ENCODE measurements at places on chromosomes 11 and 22. TPM values are rescaled to one million over a fixed set of nuclear protein-coding genes. Genes with fewer than 3 reads are reported as not detected.

OR2AT4 gene
- 2.0 TPM for total RNA-seq

IFITM10 gene
- total RNA-seq, result 3.4 TPM

SLN gene
- total RNA-seq, result not detected

TMEM135 gene
- 35.7 TPM for total RNA-seq

VPREB1 gene
- not detected for total RNA-seq

TAF10 gene
- total RNA-seq, result 79.4 TPM

ESAM gene
- 61.0 TPM for total RNA-seq

TSGA10IP gene
- not detected for total RNA-seq

OR2D2 gene
- total RNA-seq, result not detected

DDI1 gene
- not detected for total RNA-seq

TMEM25 gene
- 20.9 TPM for total RNA-seq

DNA sequence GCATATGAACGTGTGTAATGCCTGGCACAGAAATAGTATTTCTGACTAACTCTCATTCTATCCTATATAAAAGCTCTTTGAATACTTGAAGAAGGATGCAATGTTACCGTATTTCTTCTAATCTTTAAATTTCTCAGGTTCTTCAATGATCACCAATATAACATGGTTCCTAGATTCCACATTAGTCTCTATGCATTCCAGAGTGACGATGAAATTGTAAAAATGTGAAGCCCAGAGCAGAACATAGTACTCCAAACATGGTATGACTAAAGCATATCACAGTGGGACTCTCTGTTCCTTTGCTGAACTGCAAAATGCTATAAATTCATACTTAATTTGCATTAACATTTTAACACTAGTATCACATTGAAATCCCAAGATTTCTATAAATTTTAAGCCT, 877.6 kb upstream of the CHORDC1 start:
- no peak for DNase-seq

GRCh38 chr22:44354288-44354687, 41.5 kb upstream of the SHISAL1 start:
- peak; percentile 32 for DNase-seq

- no peak for DNase-seq
Measured at GRCh38 chr22:17242641-17243040, 23.4 kb upstream of the ADA2 start.

DNA sequence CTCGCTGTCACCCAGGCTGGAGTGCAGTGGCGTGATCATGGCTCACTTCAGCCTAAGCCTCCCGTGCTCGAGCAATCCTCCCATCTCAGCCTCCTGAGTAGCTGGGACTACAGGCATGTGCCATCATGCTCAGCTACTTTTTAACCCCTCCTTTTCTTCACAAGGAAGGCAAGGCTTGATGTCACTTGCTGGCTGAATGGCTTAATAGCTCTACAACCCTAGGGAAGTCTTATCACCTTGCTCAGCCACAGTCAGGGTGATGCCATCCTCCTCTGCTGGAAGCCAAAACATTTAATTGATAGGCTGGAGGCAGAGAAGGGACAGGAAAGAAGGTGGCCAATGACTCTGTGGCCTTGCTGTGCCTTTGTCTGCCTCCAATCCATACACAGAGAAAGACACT, 131.9 kb downstream of the MED15 start:
- no peak for DNase-seq

GRCh38 chr11:83174008-83174407, 17.1 kb downstream of the PCF11 start:
- DNase-seq, result no peak

- no peak for DNase-seq
Measured at GRCh38 chr11:68816917-68817419, 24.7 kb downstream of the CPT1A start.

- DNase-seq, result peak; percentile 91
Measured at GRCh38 chr11:68659158-68659921, 25.0 kb upstream of the GAL start.

DNA sequence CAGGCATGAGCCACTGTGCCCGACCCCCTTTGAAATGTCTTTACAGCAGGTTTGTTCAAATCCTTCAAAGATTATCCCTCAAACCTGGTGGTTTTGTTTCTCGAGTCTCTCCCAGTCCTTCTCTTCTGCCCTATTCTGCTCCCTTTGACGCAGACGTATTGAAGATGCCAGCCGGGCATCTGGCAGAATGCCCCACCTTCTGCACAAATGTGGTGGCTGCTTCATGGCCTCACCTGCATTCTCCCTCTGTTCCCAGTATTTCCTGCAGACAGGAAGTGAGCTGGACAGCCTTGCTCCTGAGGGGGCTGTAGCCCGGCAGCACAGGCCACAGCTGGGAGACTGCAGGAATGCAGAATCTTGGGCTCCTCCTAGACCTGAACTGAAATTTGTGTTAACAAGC, 4.8 kb upstream of the NAP1L4 start:
- DNase-seq, result no peak

DNA sequence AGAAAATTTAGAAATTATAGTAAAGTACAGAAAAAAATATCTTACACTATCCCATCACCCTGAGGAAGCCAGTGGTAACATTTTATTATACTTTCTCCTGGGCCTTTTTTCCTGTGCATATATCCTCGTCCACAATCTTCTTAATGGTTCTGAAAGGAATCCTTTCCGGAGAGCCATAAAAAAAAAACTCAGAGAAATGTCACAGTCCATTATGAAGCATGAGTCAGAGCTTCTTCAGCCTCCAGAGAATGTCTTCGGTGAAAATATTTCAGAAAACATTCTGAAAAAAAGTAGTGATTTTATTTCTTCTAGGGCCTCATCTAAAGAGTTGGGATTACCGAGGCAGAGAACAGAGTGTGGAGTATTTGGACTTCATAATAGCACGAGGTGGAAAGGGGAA, 163.4 kb downstream of the INSC start:
- DNase-seq, result no peak

DNA sequence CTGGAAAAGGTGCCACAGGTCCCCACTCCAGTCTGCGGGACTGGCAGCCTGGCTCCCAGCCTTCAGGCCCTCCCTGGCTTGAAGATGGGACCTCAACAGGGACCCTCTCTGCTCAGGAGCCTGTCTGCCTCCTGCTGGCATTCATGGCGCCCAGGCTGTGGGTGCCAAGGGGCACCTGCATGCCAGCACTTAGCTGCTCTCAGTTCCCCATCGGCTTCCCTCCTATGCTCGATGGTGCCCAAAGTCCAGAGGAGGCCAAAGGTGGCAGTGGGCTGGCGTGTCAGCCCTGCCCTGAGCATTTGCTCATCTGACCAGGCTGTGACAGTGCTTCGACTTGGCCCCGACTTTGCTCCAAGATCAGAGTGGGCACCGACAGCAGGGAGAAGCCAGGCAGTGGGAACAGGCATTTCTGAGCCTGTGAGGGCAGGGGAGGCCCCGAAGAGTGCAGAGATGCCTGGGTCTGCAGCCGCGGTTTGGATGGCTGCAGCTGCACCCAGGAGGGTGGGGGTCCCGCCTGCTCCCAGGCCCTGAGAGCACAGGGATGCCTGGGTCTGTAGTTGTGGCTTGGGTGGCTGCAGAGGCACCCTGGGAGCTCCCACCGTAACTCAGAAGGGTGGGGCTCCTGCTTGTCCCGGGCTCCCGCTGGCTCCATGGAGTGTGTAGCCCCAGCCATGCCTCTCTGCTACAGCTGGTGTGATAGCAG, 463.6 kb downstream of the TBC1D22A start:
- DNase-seq, result peak; percentile 34

GRCh38 chr11:119758291-119758690, 29.3 kb upstream of the NECTIN1 start:
- no peak for DNase-seq

GRCh38 chr11:101705972-101706371, 122.2 kb upstream of the TRPC6 start:
- DNase-seq, result no peak

- no peak for DNase-seq
Measured at GRCh38 chr11:11525283-11525682, 96.5 kb downstream of the GALNT18 start.

DNA sequence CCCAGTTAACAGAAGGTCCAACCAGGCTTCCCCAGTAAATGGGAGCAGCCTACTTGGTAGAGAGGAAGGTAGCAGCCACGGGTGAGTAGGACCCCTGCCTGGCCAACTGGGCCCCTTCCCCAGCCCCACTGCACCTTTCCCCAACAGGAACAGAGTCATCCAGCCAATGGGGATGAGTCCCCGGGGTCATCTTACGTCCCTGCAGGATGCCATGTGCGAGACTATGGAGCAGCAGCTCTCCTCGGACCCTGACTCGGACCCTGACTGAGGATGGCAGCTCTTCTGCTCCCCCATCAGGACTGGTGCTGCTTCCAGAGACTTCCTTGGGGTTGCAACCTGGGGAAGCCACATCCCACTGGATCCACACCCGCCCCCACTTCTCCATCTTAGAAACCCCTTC, 6.6 kb downstream of the RIC8A start:
- DNase-seq, result peak; percentile 44

DNA sequence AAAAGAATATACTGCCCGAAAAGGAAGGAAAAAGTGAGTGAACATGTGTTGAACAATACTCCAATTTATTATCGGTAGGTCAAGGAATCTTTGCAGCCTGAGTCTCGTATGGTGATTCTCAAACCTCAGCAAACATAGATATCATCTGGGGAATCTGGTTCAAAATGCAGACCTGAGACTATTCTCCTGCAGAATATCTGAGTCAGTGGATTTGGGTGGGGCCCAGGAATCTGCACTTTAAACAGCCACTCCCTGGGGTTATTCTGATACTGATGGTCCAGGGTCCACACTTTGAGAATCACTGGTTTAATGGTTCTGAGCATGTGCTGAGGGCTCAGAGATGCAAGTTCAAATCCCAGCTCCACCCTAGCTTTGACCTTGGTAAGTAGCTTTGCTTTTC, 53.6 kb upstream of the GRK3 start:
- no peak for DNase-seq

DNA sequence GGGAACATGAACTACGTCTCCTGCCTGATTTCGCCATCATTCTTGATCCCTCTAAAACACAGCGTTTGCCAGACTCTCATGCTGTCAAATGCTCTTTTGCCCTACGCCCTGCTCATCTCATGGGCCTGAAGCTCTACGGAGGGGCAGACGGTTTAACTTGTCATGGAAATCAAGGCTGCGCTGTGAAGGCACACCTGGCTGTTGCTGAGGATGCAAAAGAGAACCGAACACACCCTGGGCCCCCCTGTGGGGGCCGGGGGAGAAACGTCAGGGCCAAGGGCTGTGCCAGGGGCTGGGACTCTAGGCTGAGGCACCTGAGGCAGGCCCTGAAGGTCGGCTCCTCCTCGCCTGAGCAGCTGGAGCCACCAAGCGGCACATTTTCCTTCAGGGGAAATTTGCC, 957.2 kb downstream of the BRD1 start:
- DNase-seq, result peak; percentile 33

GRCh38 chr11:7688238-7688826, 15.0 kb upstream of the CYB5R2 start:
- no peak for DNase-seq

- DNase-seq, result no peak
Measured at GRCh38 chr11:69449320-69450063, 32.0 kb upstream of the LINC01488 start.

DNA sequence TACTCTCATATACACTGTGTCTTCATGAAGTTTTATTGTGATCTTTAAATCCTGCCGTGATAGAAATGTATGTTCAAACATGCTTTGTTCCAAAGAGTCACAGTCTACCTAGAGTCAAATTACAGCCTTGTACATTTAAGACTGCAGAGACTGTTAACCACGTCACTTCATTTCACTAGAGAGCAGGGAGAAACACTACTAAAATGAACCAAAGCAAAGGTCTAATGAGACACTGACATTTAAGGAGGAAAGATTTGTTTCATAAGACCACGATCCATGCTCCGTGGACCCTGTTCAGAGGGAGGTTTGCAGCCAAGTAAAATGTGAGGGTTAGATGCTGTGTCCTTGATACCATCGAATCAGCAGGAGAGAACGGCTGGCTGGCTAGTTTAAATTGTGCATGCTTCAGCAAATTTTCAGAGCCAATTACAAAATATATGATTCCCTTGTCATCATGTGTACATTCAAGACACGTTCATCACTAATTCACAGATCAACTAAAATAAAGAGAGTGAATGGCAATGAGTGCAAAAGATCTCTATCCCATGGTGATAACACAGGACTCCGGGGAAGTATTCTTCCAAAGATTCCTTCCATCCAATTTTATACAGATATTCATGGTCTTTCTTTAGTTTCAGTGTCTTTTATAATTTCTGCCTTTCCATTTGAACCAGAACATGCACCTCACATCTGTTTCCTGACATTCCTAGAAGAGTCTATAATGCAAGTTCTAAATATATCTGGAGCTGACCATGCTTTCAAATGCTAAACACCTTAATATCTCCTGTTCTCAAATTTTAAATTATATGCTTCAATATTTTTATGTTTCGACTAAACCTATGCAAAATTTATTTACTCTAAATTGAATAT, 960.9 kb upstream of the FAT3 start:
- no peak for DNase-seq

DNA sequence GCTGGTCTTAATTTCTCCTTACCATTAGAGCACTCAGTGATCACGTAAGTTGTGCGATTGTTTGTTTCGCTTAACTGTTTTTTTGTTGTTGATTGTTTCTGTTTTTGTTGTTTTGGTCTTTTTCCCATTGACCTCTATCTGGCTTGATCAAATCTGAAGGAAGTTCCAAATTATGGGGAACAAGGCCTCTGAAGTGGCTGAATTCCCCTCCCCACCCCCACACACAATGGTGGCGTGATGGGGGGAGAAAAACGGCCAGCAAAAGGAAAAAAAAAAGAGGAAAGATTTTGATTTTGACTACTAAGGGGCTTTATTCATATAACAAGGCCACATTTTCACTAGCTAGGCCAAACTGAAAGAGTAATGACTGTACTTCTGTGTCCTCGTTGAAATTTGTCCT, 53.6 kb downstream of the OSBPL5 start:
- DNase-seq, result peak; percentile 53

DNA sequence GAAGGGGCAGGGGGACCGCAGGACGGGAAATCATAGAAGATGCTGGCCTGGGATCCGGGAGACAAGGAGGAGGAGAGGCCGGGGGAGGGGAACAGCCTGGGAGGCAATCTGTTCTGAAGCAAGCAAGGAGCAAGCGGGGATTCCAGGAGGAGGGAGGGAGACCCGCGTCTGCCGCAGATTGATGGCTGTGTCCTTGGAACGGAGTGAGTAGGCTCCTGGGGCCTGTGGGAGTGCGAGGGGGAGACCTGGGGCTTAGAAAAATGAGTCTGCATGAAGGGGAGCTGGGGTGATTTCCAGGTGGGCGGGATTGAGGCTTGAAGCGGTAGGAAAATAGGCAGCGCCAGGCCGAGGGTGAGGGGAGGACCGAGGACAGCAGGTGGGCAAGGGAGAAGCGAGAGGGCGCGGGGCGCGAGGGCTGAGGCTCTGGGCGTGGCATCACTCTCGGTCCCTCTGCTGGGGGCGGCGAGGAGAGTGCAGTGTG, 1.6 kb upstream of the LRRC55 start:
- no peak for DNase-seq

DNA sequence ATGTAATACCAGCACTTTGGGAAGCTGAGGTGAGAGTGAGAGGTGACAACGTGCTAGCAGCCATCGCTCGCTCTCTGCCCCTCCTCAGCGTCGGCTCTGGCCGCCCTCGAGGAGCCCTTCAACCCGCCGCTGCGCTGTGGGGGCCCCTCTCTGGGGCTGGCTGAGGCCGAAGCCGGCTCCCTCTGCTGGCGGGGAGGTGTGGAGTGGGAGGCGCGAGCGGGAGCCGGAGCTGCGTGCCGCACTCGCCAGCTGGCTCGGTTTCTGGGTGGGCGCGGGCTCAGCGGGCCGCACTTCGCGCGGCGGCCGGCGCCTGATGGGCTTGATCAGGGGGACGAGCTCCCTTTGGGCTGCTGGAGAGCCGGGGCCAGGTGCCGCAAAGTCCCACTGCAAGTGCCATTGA, 98.9 kb upstream of the UBASH3B start:
- no peak for DNase-seq
